ENCODE measurements at places on chromosomes 7 and 10.
A peak's percentile ranks its signal among the peaks of the same experiment; 100 is the strongest.

GRCh38 chr7:39526666-39527065, 39.5 kb upstream of the YAE1 start:
- no peak for DNase-seq

DNA sequence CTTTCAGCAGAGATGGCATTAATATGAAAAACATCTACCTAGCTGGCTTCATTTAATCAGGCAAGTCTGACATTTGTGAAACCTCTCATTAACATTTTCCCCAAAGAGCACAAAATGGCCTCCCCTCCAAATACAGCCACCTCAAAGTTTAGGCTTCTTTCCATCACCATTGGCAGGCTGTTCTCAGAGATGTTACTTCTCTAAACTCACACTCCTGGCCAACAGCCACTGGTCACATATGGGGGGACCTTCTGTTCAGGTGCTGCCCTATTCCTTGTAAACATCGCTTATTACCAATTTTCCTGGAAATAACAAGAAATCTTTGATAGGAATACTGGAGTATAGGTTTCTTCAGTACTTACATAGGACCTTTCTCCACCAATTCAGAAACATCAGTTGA, 69.5 kb downstream of the GBF1 start:
- DNase-seq: no peak

GRCh38 chr7:92520024-92520423, 8.3 kb downstream of the PEX1 start:
- DNase-seq: no peak

- no peak for DNase-seq
Observed at GRCh38 chr7:41035794-41036193, 667.1 kb downstream of the INHBA start.

- peak; percentile 56 for DNase-seq
Observed at GRCh38 chr7:44460325-44460724, 30.1 kb downstream of the NUDCD3 start.

Measured in GM10248 (cell line).